ENCODE measurements at places on chromosomes 6 and 20. TPM values are rescaled to one million over a fixed set of nuclear protein-coding genes. Genes with fewer than 3 reads are reported as not detected.

Gene WDR46
- total RNA-seq, result 31.7 TPM

- H3K27me3 ChIP-seq, result no peaks in the 10 kb centered on the region
- H3K4me1 ChIP-seq, result peaks cover 31% of the 10 kb centered on the region
- no peak overlapping the region for H3K27ac ChIP-seq
- H3K4me3 ChIP-seq, result no peak overlapping the region
These were observed 60.2 kb downstream of the EZR start for GRCh38 chr6:158758941-158759479.

- no peak for DNase-seq
- H3K4me1 ChIP-seq, result no peaks in the 10 kb centered on the region
- no peak overlapping the region for H3K4me3 ChIP-seq
- no peaks in the 10 kb centered on the region for H3K27me3 ChIP-seq
- no peaks in the 10 kb centered on the region for H3K36me3 ChIP-seq
- no peak overlapping the region for H3K27ac ChIP-seq
These were observed 20.9 kb downstream of the UTRN start for GRCh38 chr6:144305985-144306384.

DNA sequence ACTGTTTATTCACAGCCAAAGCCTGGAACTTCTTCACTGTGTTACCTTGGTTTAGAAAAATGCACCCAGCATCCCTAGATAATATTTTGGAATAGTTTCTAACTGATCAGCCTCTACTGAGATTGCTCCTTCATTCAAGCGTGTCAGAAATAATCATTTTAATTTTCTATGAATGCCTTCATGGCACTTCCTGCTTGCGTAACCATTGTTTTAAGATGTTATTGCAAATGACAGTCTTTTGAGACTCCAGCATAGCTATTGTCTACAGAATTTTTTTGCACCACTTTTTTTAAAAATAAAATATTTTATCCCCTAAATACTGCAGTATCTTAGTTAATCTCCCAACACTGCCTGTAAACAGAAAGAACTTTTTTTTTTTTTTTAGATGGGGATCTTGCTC lies 213.1 kb downstream of the PHACTR1 start:
- no peak for DNase-seq
- no peaks in the 10 kb centered on the region for H3K27me3 ChIP-seq
- H3K4me1 ChIP-seq, result no peaks in the 10 kb centered on the region
- no peaks in the 10 kb centered on the region for H3K36me3 ChIP-seq
- H3K4me3 ChIP-seq, result no peak overlapping the region

- peaks cover 55% of the 10 kb centered on the region for H3K4me1 ChIP-seq
- H3K36me3 ChIP-seq, result peaks cover 3% of the 10 kb centered on the region
These were observed 5.5 kb upstream of the NPBWR2 start for GRCh38 chr20:64112691-64113443.
